ENCODE measurements at places on chromosomes 16 and 17.

GRCh38 chr17:21042458-21043295, at the start of gene USP22:
Gene USP22 (minus strand): TSS chr17:21043011. CDS start chr17:21042835, 176 bp downstream.
- DNase-seq: peak; percentile 49

DNA sequence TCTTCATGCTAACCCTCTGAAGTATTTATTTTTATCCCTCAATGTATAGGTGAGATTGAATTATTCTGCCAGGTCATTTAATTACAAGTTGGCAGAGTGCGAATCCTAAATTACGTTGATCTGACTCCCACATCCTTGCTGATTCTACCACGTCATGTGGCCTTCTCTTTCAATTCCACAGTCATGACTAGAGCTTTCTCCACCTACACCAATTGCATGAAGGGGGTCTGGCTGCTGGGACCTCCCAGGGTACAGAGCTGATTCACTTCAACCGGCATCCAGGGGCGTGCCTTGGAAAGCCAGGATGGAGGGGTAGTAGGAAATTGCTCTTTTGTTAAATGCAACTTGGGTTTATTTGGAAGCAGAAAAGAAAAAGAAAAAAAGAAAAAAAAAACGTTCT, 41.1 kb upstream of the CDH13 start:
- no peak for DNase-seq

- no peak for DNase-seq
These were observed 45.3 kb downstream of the DDX19A start for GRCh38 chr16:70391881-70392481.

- no peak for DNase-seq
These were observed 2.1 kb upstream of the GPS2 start for GRCh38 chr17:7317161-7317803.

DNA sequence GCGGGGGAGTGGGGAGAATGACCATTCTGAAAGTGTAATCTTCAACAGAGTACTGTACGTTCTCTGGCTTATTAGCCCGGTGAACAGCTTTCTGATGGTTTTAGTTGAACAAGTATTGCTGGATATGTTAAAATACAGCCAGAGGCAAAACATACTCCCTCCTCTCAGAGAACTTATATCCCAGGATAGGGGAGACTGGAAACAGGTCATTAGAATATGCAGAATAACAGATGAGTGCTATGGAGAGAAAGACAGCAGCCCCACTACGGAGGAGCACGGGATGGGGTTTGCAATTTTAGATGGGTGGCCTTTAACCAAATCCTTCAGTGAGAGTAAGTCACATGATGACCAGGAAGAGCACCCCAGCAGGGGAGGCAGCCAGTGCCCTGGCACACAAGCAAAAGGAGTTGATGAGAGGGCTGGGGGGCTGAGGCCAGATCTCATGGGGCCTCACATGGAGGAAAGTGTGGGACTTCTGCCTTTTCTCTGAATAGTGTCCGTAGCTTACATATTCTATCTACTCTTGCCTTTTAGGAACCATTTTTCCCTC, 43.1 kb upstream of the SEC14L1 start:
- no peak for DNase-seq

- DNase-seq: no peak
These were observed 23.6 kb upstream of the ENPP7 start for GRCh38 chr17:79706931-79707850.

GRCh38 chr17:51434434-51435170, 174.3 kb downstream of the UTP18 start:
- no peak for DNase-seq

- no peak for DNase-seq
These were observed 1.2 kb downstream of the TBX2 start for GRCh38 chr17:61400717-61401388.

DNA sequence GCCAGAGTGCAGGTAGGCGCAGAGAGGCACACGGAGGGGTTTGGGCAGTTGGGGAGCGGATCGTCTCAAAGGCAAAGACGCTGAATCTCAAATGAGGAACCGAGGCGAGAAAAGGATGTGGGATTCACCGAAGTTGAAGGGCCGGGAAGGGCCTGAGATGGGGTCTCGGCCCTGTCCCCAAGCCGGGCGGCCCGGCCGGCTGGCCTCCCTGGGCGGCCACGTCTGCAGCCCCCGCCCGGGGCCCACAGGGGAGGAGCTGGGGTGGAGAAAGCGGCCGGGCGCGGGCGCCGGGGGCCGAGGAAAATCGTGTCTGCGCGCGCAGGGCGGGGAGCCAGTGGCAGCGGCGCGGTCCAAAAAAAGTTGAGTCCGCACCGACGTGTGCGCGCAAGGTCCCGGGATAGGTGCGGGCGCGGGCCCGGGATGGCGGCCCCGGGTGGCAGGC, 458 bp downstream of the SLC12A4 start:
- DNase-seq: no peak

- DNase-seq: no peak
These were observed 10.4 kb upstream of the CHMP6 start for GRCh38 chr17:80981062-80981902.

- DNase-seq: no peak
These were observed 122.2 kb downstream of the IRX5 start for GRCh38 chr16:55052741-55053415.

GRCh38 chr17:80460429-80460834, 16.0 kb downstream of the NPTX1 start:
- no peak for DNase-seq

- DNase-seq: no peak
These were observed 90.2 kb downstream of the SMG6 start for GRCh38 chr17:2213291-2213960.

DNA sequence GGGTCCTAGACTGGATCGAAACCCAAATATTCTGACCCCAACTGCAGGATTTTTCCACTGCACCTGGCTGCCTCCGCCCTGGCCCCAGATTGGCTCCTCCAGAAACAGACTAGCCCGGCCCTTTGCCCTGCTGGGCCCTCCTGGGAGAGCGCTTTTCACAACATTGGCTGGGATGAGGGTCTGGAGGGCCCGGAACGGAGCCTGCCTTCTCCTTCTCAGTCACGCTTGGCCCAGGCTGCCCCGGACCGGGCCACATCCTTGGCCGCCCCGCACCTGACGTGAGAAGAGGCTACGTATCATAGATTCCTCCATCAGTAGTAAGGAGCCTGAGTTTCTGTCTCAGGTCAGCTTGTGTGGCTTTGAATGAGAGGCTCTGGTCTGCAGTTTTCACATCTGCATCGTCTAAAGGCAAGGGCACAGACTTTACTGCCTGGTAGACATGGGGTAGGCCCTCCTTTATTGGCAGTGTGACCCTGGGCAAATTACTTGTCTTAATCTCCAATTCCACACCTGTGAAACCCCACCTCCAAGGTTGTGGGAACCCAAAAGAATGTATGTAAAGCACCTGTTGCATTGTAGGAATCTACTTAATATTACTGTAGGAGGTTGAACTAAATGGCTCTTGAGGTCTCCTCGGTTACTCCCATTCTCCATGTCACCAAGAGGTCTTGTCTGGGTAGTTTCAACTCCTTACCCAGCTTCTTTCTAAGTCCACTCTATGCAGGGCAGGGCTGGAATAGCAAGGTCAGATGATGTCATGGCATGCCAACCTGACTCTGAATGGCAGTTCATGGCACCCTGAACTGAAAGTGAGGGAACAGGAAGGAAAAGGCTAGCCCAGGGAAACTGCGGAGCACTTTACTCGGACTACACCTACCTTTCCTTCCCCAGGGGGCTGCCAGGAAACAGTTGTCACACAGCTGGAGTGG, 661 bp downstream of the LRRC3C start:
- no peak for DNase-seq

DNA sequence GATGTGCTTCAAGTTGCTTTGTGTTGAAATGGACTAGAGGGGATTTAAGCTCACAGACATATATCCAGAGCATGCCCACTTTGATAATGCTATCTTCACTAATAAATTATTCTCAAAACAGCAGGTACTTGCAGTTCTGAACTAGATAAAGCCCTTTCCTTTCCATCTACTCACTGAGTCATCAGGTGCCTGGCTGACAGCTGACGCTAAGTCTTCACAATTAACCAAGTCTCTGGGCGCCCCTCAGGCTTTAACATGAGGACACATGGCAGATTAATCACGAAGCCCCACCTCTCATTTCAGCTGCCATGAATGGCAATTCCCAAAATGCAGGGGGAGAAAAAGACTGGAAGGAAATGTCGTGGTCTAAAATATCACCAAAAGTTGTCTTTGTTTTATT, 29.5 kb upstream of the CRISPLD2 start:
- no peak for DNase-seq

DNA sequence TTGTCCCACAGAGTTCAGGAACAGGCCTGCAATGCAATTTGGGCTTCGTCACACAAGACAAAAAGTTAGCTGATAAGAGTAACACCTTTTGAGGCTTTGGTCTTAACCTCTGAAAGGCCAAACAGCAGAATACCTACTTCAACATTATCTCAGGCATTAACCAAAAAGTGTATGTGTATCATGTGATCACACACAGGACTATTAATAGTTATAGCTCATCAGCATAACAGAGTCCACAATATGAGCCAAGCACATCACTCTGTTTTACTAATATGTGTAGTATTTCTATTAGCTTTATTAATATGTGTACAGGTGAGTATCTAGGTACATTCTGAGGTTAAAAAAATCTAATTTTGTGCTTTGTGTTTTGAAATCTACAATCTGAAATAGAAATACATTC, 30.8 kb downstream of the MYO1D start:
- no peak for DNase-seq
